ENCODE measurements at places on chromosomes 7 and 10.

- DNase-seq: no peak
Measured at GRCh38 chr10:29481906-29482440, 152.8 kb downstream of the SVIL start.

GRCh38 chr10:104403636-104404035 is 50.0 kb downstream of the CFAP58 start:
- no peak for DNase-seq

GRCh38 chr10:104577163-104577562 is 63.9 kb upstream of the SORCS3 start:
- DNase-seq: no peak

DNA sequence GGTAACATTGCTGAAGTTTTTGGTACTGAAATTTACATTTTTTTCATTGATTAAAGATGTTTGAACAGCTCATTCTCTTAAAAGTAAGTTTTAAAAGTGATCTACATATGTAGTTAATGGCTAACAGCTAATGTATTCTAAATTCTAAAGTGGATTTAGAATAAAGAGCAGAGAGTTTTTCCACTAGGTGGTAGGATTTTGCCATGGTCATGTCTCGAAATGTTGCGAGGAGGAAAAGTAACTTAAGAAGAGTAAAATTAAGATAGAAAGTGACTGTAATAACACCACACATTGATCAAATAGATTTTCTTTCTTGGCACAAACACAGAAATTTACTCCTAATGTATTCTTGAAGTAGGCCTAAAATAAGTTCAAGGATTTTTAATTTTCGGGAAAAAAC is 19.8 kb downstream of the LSMEM1 start:
- DNase-seq: no peak

- DNase-seq: no peak
Measured at GRCh38 chr10:34889004-34889869, 74.1 kb upstream of the PARD3 start.

- no peak for DNase-seq
Measured at GRCh38 chr7:5702876-5703571, 78.4 kb downstream of the RNF216 start.

- no peak for DNase-seq
Measured at GRCh38 chr10:119350502-119351097, 143.2 kb downstream of the GRK5 start.

GRCh38 chr7:150803161-150803860 is 2.7 kb downstream of the TMEM176A start:
- DNase-seq: no peak

DNA sequence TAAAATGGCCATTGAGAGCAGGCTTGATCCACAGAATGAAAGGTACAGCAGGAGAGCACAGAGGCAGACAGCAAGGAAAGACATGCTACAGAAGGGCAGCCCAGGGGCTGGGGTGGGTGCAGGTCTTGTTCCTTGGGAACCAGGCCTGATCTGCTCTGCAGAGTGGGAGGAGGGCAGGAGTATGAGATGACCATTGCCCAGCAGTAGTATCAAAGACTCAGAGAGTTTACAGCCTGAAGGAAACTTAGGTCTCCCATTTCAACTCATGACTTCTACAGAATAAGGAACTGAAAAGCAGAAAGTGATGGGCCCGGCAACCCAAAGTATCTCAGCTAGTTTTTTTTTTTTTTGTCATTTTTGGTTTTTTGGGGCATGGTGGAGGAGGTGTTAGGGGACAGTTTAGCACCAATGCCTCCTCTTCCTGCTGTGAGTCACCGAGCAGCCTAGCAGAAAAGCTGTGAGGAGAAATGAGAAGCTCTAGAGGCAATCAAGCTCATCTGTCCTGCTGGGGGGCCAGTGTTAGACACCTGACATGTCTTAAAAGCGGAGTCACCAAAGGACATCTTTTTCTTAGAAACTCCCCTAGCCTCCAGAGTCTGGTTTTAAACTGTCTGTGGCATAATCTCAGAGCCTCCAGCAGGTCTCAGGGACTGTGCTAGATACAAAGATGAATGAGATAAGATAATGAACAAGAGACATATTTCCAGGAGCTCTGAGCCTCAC is 34.3 kb upstream of the HERPUD2 start:
- DNase-seq: no peak

DNA sequence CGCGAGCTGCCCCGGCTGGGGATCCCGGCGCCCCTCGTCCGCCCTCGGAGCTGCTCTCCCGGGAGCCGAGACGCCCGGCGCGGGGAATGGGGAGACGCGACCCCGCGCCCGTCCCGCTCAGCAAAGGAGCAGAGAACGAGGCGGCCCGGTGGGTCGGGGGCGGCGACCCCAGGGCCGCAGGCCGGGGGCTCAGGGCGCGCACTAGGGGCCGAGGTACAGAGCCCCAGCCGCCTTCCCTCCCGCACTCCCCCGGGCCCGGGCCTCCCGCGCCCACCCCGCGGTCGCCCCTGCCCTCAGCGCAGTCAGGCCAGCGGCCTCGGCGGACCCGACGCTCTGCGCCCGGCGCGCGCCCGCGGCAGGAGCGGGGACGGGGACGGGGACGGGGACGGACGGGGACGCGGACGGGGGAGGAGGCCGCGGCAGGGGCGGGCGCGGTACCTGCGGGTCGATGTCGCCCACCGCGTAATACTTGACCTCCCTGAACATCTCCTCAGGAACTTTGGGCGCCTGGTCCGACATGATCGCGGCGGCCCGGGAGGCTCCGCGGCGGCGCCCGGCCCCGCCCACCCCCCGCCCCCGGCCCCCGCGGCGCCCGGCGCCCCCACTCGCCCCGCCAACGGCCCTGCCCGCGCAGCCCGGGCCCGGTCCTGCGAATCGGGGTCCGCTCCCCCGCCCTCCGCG is 373 bp downstream of the PAXIP1 start:
- peak; percentile 19 for DNase-seq

GRCh38 chr10:63068246-63068645 is 64.9 kb upstream of the NRBF2 start:
- DNase-seq: no peak

GRCh38 chr7:41573862-41574261 is 129.0 kb downstream of the INHBA start:
- no peak for DNase-seq

DNA sequence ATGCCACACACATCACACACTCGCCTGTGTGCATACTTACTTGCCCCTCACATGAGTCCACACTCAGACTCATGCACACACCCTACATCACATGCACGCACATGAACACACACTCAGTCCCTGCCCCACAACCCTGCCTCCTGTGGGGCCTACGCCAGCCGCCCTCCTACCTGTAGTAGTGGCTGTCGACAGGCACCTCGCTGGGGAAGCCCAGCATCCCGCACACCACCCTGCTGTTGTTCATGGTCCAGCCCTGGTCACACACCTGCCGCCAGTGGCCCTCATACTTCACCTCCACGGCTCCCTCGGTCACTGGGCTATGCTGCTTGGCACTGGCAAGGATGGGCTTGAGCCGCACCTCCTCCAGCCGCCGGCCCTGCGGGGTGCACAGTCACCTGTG is 7.2 kb downstream of the LOXL4 start:
- no peak for DNase-seq

Measured in stimulated activated CD8-positive, alpha-beta memory T cell treated with anti-CD3 and anti-CD28 coated beads, Interleukin-7, amount 100 ng/mL, for 24 hours (primary cell).